Endothelial cell (in vitro differentiated cells): ENCODE measurements at places on chromosomes 6 and 20. TPM values are rescaled to one million over a fixed set of nuclear protein-coding genes. Genes with fewer than 3 reads are reported as not detected.

- peak; percentile 70 for DNase-seq
Observed at GRCh38 chr6:125314009-125314581, 12.3 kb upstream of the HDDC2 start.

DNA sequence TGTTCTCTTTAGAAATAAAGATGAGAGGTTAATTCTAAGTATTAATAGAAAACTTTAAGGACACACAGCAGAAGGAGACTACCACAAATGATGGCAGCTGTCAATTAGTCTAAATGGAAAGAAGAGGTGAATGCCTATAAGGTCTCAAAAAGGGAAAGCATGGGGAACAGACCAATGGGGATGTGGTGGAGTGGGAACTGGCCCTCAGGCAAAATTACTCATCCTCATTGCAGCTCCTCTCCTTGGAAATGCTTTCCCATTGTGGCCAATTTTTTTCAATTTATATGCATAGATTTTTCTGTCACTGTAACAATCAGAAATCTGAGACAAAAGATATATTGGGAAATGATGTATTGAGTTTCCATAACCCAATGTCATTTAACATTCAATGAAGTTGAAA, 222.9 kb upstream of the DEFB112 start:
- no peak for DNase-seq

DNA sequence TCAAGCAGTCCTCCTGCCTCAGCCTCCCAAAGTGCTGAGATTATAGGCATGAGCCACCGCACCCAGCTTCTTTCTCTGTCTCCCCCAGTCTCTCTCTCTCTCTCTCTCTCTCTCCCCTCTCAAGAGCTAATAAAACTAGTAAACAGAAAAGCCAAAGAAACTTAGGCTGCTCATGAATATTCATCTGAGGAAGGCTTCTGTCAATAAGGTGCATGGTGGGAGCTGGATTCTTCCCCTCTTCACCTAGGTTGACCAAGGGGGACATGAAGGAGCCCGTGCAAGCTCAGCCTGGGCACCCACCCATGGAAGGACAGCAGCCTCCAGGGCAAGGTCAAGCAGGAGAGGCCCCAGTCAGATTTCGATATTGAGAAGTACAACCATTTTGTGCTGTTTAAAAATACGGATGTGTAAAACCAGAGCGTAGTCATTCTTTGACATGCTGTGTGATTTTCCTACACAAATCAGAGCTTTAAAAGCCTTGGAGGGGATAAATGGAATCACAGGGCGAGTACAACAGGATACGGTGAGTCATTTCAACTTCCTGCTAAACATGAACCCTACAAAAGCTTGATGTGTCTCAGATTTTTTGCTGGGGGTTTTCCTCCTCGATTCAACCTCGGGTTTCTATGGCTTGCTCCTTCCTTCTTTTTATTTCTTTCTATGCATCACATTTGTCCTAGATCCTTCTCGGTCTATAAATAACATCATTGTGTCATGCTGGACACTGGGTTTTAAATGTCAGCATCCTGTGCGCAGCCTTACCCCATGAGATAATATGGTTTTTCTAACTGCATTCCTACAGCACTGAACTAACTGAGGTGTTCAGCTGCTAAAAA, 368.9 kb upstream of the JARID2 start:
- no peak for DNase-seq

DNA sequence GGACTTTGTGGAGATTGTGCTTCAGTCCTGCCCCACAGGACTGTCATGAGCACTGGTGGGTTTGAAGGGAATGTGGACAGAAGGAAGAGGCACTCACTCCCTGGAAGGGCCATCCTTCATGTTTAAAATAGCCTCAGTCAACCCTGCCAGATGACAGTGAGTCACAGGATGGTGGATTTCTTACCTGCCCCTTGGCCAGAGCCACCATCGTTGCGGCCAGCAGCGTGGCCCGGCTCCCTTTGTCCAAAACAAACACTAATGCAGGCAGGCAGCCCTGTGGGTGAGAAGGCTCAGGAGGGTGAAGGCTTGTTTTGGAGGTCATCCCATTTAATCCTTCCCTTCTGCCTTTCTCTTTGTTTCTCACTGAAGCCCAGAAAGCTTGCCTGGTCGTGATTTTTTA, 422.7 kb downstream of the CD83 start:
- no peak for DNase-seq

- no peak for DNase-seq
Observed at GRCh38 chr20:11067359-11067758, 393.6 kb upstream of the JAG1 start.

GRCh38 chr20:6559791-6560190, 207.7 kb upstream of the BMP2 start:
- no peak for DNase-seq

PPP1R16B gene
- total RNA-seq = 46.9 TPM

DNA sequence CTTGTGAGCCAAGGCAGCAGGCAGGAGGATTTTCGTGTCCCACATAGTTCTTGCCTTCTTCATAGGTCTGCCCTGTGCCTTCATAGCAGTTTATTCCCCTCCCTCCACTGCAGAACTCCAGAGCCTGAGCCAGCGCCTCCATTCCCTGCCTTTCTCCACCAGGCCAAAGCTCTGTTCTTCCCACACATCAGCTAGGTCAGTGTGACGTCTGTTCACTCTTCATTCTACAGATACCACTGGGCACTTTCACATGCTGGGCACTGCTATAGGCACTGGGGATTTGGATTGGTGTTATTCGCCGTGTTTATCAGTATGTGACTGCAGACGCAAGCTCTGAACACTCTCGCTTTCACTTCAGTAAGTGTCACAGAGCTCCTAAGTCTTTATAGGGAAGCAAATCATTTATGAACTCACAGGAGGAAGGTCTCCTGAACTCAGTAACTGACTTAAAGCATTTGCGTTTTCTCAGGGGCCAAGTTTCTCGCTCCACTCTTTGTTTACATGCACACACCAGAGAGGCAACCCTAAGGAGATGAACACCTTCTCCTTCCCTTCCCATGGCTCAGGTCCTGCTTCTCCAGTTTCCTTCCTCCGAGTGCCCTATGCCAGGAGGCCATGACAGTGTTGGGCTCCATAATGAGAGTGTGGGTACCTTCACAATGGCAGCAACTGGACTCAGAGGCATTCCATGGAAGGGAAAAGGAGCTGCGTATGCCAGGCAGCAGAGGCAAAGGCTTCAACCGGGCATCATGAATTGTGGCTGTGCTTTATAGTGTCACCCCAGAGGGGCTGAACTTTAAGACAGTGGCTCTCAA, 6.3 kb upstream of the APMAP start:
- DNase-seq = no peak

DNA sequence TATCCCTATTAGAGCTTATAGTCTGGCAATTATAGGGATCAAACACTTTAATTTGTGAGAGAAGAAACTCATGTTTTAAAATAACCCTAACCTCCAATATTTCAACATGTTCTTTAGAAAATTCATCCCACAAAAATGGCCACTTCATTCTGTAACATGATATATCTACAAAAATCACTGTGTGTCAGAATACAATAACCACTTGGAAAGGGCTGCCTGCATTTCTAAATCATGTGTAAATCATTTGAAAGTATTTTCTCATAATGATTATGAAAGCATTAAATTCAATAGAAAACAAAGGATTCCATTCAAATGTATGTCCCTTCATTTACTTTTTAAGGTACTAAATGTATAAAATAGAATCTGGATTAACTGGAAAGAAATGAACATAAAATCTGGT, 101.4 kb upstream of the NHSL1 start:
- no peak for DNase-seq

- no peak for DNase-seq
Observed at GRCh38 chr20:10985536-10985935, 311.7 kb upstream of the JAG1 start.

GATA5 gene
- not detected for total RNA-seq

GRCh38 chr6:106112433-106112832, 26.3 kb downstream of the PRDM1 start:
- no peak for DNase-seq

DNA sequence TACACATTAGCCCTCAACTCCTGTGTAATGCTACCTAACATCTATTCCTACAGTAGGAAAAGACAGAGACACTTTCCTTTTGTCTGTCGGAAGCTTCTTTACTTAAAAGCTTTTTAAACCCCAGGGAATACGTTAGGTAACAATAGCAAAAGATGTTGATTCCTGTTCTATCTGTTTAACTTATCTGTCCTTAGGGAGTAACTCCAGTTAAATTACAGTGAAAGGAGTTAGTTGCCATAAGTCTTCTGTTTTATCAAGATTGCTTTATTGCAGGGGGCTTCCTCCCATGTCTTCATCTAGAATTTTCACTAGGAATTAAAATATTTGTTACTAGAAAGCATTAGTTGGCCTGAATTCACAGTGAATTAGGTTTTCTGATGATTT, 26.2 kb downstream of the TOP1 start:
- no peak for DNase-seq

GRCh38 chr20:38588303-38588702, 7.3 kb downstream of the ADIG start:
- DNase-seq = no peak

DNA sequence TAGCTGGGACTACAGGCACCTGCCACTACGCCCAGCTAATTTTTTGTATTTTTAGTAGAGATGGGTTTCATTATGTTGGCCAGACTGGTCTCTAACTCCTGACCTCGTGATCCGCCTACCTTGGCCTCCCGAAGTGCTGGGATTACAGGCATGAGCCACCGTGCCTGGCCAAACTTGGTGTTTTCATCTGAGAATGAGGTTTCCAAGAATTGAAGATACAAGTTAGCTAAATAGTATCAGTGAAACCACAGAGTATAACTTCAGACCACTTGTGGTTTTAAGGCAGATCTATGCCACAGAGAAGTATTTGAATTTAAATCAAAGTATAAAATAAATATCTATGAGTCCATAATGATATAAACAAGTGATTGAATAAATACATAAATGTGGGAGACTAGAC, 70.1 kb downstream of the SLC16A10 start:
- DNase-seq = no peak

DNA sequence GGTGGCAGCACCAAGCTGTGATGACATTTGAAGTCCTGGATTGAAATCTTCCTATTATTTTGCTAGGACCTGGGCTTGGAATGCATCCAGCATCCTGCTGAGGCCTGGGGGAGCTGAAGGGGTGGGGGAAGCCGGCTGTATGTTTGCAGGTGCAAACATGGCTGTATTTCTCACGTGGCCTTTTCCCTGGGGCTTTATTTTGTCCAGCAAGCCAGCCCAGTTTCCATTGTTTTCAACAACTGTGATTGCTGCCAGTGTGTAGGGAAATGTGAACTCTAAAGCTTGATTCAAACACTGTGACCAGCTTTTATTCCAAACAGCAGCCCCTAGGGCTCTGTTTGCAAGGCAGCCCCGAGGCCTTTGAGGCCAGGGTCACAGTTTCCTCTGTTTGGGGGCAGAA, 683.0 kb downstream of the DHX35 start:
- no peak for DNase-seq

DNA sequence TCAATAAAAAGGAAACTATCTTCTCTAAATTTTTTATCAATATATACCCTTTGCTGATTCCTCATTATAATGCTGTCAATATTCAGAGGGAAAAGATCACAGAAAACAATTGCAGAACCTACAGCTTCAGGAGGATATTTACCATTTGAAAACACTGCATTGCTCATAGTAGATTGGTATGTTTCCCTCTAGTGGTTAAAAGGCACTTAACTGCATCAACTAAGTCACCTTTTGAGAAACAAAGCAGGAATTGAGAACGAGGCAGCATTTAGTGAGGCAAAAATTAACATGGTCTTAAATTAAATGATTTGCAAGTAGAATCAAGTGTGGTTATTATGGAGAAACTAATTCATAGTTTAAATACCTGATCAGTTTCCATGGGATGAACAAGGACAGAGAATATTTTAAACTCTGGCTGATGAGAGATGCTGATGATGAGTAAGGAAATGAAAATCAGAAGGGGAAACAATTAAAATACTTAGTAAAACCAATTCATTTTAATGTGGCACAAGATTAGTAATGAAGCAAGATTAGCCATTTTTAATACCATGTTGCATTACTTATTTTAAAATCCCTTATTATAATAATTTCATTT, 642.1 kb downstream of the EPHA7 start:
- DNase-seq = no peak

GRCh38 chr6:1062786-1063545, 248.9 kb upstream of the FOXQ1 start:
- DNase-seq = no peak
